Transverse colon (tissue), 4 donors: ENCODE measurements at places on chromosomes 16 and 17. TPM values are rescaled to one million over a fixed set of nuclear protein-coding genes. Genes with fewer than 3 reads are reported as not detected.

Gene DNAH3
- total RNA-seq: 6.4 TPM

Gene CCL5
- total RNA-seq: 10.2 TPM

DNA sequence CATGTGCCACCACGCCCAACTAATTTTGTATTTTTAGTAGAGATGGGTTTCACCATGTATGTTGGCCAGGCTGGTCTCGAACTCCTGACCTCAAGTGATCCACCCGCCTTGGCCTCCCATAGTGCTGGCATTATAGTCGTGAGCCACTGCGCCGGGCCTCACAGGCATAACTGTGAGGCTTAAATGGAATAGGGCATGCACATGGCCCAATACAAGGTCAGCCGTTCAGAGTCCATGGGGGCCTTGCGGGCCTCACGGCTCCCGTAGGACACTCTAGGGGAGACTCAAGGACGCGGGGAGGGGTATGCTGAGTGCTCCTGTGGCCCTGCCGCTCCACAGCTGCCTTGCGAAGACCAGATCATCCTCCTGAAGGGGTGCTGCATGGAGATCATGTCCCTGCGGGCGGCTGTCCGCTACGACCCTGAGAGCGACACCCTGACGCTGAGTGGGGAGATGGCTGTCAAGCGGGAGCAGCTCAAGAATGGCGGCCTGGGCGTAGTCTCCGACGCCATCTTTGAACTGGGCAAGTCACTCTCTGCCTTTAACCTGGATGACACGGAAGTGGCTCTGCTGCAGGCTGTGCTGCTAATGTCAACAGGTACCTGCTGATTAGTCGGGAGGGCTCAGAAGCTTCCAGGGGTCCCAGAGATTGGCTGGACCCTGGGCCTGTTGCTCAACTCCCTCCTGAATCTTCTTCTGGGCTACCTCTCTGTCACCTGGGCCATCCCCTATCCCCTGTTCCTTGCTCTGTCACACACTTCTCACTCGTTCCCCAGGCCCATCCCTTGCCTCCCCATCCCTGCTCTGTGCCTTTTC lies 12.3 kb downstream of the NR1D1 start:
- no peak for DNase-seq

DNA sequence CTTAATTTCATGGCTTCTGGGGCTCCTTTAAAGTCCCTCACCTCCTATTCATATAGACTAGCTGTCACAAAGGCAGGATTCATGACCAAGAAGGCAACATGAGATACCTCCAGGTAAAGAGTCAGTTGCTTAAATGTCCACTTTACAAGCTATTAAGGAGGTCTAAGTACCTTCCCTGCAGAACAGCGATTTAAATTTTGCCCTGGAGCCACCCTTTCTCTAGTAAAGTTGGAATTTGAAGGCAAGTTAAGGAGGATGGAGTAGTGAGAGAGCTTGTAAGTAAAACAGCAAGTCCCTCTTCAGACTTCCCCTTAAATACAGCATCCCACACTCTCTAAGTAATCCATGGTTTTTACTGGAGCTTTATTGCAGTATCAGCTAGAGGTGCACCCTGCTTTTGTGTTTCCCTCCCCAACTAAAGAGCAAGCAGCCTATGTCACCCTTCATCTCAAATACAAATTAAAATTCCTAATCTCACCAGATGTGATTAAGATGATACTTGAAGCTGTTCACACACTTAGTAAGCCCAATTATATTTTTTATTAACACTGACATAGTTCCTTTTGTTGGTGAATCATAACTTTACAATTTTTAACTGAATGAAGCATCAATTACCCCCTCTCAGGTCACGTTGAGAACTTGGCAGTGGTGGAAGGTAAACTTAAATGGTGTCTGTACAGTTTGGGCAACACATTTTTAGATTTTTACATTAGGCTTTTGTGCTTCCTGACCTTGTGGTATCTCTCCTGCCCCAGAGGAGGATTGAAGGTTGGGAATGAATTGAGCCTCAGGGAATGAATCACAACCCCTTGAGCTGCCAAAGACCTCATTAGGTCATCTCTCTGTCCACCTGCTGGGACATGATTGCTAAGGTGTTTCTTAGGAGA lies 108.9 kb downstream of the TANGO6 start:
- no peak for DNase-seq

Gene HDAC5
- 60.5 TPM for total RNA-seq

DNA sequence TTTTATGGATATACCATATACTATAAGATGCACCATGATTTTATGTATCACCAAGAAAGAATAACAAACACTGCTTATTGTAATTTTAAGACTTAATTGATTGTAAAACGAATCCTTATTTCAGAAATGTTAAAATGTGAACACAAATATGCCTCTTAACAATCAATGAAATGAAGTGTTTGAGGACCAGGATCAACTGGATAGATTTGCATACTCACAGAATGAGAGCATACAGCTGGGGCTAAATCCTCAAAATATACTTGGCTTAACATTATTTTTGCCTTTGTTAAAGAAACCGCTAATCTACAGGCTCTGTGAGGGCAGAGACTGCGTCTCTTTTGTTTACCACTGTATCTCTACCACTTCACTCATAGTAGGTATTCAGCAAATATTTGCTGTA lies 93.6 kb downstream of the SPACA3 start:
- no peak for DNase-seq

Gene KRT24
- total RNA-seq: 0.64 TPM

Gene SLFN12L
- 6.2 TPM for total RNA-seq

Gene NDUFAB1
- total RNA-seq: 73.3 TPM

DNA sequence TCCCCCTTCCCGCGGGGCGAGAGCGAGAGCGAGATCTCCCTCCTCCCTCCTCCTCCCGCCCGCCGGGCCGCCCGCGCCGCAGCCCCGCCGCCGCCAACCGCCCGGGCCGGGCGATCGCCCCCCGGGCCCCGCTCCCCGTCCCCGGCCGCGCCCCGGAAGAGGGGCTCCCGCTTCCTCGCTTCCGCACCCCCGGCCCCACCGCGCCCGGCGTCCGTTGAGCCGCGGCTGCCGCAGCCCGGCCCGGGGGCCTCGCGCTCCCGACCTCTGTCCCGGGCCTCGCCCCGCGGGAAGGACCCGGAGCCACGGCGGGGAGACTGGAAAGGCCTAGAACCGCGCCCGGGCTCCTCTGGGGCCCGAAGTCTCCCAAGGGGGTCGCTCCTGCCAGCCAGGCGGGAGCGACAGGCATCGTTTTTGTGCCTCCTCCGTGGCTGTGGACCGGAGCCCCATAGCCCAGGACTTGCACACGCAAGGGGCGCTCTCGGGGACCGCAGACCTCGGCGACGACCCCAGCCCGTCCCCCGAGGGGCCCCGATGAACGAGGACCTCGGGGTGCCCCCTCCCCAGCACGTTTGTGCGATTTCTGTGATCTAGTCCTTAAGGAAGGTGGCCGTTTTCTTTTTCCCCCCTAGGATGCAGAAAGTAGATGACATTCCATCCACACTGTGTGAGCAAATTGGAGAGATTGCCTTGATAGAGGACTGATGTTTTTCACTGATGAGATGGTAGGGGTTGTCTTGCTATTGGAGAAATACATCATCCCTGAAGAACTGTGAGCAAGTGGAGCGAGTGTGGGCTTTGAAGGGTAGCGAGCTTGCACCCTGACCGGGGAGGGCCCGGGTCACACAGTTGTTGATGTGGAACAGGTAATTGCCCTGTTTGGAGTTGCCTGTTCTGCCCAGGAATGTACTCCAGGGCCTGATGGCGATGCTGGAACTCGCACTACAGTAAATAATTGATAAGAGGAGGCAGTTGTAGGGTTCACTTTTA lies 611 bp downstream of the BANP start:
- peak; percentile 35 for DNase-seq

DNA sequence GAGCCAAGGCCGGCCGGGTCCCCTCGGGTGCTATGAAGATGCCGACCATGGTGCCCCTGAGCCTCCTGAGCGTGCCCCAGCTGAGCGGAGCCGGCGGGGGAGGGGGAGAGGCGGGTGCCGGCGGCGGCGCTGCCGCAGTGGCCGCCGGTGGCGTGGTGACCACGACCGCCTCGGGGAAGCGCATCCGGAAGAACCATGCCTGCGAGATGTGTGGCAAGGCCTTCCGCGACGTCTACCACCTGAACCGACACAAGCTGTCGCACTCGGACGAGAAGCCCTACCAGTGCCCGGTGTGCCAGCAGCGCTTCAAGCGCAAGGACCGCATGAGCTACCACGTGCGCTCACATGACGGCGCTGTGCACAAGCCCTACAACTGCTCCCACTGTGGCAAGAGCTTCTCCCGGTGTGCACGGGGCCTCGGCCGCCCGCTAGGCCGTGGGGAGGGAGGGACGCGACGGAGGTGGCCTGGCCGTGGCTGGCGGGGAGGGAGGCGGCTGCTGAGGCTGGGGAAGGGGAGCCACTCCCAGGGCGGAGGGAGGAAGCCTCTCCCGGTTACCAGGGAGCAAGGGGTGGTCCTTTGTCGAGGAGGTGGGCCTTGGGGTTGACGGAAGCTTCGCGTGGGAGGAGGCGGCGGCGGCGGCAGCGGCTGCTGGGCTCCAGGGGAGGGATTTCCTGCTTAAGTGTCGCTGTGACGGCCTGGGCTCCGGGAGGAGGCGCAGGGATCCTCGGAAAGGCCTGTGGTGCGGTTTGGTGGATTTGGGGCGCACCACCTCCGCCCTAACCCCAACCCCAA lies 1.3 kb downstream of the MAZ start:
- DNase-seq: peak; percentile 93

DNA sequence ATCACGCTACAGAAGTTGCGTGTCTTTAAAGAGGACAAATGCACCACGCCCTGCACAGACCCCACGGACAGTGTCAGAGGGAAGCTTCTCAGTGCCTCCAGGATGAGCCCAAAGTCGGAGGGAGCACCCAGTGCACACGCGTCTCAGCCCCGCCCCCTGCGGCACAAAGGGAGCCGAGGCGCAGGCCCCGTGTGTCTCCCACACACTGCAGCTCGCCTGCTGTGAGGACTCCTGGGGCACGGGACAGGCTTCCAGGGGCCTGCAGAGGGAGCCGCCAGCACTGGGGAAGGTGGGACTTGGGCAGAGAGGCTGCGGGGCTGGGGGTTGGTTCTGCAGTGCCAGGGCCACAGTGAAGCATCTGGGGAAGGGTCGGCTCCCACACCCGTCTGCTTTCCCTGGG lies 77.4 kb downstream of the LMF1 start:
- DNase-seq: no peak

- no peak for DNase-seq
Measured at GRCh38 chr17:9228408-9229159, 207.3 kb downstream of the NTN1 start.

DNA sequence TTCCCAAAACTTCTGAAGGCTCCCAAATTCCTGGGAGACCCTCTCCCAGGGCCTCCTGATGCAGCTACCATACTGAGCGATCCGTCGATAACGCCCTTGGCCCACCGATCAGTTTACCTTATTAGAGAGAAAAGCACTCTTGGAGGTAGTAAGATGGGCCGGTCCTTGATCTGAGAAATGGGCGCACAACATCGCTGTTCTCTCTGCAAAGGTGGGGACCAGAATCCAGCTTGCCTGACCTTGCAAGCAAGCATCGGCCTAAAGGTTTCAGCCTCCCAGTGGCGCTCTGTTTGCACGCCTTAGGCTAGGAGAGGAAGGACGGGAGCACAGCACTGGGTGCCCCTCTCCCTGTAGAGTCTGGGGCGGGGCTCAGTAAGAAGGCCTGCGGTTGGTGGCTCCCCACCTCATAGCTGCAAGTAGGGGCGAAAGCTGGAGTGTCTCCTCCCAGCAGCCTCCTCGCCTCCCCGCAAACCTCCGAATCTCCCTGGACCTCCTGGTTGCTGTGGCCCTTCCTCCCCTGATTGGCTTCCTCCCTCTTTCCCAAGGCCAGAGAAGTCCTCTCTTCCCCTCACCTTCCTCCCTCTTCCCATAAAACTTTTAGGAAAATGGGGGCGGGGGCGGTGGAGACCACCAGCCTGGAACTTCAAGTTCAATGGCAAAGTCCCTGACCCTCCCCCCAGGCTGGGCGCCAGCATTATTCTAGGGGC lies at the start of gene PRAC1:
TSS of gene PRAC1 (minus strand) at position 318 of the 707 bp plus-strand sequence. CDS start at position 192, 126 bp downstream.
- no peak for DNase-seq
